ENCODE measurements at places on chromosomes 1 and 21.
A peak's percentile ranks its signal among the peaks of the same experiment; 100 is the strongest.

DNA sequence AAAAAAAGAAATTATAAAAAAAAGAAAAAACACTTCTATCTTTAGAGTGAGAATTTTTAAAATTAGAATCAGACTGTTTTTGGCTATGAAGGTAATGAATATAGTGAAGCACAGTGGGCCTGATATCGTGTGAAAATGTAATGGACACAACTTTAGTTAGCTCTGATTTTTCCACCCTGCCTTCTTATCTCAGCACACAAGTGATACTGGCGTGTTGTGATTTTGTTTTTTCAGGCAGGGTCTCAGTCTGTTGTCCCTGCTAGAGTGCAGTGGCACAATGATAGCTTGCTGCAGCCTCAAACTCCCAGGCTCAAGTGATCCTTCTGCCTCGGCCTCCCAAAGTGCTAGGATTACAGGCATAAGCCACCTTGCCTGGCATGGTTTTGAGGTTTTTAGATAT lies 22.3 kb downstream of the MACF1 start:
- DNase-seq, result no peak

DNA sequence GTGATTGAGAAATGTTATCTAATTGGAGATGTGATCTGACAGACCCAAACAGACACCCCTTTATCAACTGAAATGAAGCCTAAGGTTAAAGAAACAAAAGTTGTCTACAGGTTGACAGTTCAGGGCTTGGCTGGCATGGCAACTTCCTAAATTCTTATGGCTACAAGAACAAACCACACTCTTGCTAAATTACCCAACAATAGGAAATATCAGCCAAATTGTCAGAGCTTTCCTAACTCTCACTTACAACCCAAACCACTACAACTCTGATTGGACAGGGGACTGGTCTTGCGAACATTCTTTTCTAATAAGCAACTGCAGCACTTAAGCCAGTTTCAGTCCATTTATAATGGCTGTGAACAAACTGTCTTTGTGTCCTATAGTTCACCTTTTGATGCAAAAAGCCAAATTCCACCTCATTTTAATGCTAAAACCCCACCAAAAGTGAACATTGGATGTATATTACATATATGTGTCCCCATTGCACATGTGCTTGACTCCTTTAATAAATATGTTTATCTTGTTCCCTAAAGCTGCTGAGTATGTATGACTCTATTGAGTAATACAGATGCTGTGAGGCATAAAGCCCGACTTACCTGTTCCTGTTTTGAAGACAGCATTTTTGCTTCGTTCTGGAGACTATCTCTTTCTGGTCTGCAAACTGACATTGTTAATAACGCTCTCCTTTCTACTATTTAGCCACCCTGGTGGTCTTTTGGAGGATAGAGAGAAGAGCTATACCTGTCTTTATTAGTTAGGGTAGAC lies 101.3 kb upstream of the HMCN1 start:
- DNase-seq, result peak; percentile 42

GRCh38 chr1:64470665-64471217 lies 812 bp downstream of the CACHD1 start:
- DNase-seq, result peak; percentile 16

- no peak for DNase-seq
Observed at GRCh38 chr1:39434797-39435395, 56.5 kb upstream of the BMP8A start.

DNA sequence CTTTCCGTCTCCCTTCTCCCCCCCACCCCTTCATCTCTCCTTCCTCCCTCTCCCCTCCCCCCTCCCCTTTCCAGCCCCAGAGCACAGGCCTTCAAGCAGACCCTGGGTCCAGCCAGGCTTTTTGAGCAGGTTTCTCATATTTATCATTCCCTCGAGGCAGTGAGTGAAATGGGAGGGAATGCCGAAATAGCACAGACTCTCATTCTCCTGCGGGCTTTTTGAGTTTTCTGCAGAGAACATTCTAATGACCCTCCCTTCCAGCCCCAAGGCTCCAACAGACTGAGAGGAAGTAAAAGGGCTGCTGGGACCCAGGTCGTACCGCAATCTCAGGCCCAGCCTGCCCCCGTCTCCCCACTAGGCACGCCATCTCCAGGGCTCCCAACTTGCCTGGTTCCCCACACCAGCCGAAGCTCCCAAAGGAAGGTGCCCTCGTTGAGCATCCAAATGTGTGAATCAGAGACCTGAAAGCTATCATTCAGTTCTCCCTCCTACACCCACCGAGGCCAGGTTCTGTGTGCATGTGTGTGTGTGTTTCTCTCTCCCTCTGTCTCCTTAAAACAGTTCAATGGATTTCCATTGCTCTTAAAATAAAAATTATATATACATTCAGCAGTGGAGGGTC lies 22.3 kb downstream of the ACTA1 start:
- DNase-seq, result peak; percentile 60

GRCh38 chr21:34881839-34882371 lies 167.2 kb downstream of the RUNX1 start:
- peak; percentile 80 for DNase-seq

DNA sequence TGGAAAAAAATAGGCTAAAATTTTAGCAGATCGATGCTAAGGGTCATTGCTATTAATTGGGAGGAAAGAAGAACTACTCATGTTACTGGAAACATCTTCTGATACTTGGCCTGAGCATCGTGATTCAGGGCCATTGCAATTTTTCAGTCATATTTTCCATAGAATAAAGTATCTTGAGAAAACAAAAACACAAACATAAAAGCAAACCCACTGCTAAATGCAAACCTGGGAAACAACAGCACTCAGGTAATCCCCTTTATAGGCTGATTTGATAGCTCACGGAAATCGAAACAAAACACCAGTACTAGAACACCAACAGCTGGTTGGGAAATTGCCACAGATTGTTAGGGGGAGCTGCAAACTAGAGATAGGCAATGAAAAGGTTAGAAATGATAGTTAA lies 172.9 kb upstream of the ESRRG start:
- DNase-seq, result no peak

DNA sequence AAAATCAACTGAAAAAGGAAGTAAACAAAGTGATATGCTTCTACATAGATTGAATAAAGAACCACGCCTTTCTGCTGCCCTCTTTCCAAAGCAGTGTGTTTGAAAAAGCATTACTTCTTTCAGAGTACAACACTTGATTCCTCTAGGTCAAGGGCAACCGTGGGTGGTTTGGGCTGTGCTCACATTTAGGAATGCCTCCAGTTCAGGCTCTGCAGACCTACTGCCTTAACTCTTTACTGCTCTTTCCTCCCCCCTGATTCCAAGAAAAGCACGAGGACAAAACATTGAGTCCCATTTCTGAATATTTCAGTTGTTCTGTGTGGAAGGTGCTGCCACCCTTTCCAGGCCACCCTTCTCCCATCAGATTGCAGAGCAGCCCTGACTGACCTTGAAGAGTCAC lies 45.2 kb downstream of the ADAMTS1 start:
- DNase-seq, result no peak

- peak; percentile 80 for DNase-seq
Observed at GRCh38 chr1:11731691-11732283, 4.1 kb upstream of the AGTRAP start.

- no peak for DNase-seq
Observed at GRCh38 chr21:38852708-38853107, 47.0 kb downstream of the ETS2 start.

GRCh38 chr1:147185432-147185831 lies 13.2 kb upstream of the PRKAB2 start:
- no peak for DNase-seq

DNA sequence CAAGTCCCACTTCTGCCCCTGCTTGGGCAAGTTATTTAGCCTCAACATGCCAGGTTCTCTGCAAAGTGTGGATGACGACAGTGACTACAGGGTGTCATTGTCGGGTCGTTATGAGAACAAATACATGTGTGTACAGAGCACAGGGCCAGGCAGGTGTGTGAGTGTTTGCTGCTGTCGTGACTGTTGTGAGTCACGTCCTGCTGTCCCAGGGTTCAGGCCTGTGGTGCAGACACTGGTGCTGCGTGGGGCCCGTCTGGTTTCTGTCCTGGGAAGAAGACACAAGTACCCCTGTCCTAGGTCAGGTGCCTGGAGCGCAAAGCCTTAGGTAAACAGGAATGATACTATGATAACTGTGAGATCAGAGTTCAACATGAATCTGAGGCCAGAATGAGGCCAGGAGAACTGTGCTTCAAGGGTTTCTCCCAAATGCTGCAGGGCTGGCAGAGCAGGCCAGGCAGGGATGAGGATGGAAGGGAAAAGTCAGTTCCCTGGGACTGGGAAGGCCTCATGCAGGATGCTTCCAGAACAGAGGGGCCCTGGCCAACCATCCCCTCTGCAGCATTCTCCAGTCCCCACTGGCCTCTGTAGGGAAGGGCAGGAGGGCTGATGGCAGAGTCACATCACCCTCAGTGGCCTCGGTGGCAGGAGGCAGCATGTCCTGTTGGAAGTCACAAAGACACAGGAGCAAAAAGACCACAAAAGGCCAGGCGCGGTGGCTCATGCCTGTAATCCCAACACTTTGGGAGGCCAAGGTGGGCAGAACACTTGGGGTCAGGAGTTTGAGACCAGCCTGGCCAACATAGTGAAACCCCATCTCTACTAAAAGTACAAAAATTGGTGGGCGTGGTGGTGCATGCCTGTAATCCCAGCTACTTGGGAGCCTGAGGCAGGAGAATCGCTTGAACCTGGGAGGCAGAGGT lies 15.7 kb downstream of the GPR157 start:
- DNase-seq, result no peak

DNA sequence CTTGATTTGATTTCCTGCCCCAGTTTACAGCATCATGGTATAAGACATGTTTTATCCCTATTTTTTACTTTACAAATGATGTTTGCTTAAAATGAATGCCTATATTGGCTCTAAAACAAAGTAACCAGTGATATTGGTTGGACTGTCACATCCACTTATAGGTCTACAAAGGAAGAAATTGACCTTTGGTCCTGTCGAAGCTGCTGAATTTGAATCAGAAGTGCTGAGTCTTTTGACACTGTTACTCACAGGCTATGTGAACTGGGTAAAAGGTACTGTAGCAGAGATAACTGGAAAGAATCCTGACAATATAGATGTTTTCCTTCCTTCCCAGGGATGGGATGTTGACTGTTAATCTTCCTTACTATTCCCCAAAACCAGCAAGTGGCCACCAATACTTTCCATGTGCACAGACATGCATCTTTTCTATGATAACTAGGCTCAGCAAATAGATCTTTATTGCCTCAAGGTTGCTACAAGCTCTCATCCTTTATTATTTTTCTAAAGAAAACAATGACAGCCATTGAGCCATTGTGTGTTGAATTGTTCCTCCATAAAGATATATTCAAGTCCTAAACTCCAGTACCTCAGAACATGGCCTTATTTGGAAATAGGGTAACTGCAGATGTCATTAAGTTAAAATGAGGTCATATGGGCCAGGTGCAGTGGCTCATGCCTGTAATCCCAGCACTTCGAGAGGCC lies 175.9 kb upstream of the NR5A2 start:
- no peak for DNase-seq

- DNase-seq, result peak; percentile 89
Observed at GRCh38 chr1:167797015-167797414, 75.2 kb downstream of the MPZL1 start.

GRCh38 chr1:224543453-224543852 lies 72.7 kb upstream of the CNIH3 start:
- DNase-seq, result peak; percentile 76

DNA sequence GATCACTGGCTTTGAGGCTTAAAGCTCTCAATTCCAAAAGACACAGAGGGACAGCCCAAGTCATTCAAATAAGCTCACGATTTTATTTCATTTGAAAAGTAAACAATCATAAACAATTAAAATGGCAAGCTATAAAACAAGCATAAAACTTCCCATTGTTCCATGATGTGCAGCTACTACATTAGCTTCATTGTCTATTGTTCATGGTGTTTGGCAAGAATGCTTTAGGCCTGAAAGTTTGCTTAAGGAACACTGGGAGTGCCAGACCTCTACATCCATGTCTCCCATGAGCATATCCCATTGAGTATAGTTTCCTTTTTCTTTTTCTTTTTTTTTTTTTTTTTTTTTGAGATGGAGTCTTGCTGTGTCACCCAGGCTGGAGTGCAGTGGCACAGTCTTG lies 286.1 kb upstream of the ESRRG start:
- no peak for DNase-seq

DNA sequence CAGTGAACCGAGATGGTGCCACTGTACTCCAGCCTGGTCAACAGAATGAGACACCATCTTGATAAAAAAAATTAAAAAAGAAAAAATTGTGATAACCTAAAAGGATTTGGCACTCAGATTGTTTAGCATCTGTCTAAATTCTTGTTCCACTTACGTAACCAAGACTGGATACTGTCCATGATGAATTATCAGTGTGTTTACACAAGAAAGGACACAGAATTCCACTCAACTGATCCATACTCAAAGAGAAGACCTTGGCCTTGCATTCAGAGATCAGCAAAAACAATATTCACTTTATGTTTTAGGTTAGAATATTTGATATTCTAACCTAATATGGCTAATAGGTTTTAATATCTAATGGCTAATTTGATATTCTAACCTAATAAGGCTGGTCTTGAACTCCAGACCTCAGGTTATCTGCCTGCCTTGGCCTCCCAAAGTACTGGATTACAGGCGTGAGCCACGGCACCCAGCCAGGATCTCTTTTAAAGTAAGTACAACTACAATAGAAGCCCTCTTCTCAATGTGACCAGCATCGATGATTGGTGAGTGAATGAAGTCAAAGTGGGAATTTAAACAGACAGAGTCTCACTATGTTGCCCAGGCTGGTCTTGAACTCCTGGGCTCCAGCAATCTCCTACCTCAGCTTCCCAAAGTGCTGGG lies 43.1 kb upstream of the COX20 start:
- no peak for DNase-seq

DNA sequence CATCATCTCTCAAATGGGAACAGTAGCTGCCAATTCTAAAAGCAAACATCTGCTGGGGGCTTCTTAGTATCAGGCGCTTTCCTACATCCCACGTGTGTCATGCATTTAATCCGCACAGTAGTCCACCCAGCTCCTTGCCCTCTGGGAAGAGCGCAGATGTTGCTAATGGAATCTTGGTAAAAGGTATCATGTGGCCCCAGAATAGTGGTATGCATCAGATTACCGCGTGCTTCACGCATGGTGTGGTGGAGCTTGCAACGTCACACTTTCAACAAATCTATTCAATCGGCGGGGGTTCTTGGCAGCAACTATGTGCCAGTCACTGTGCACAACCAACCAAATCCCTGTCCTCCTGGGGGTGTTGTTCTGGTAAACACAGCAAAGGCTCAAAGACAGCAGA lies 141.0 kb downstream of the HIVEP3 start:
- no peak for DNase-seq

GRCh38 chr1:78121710-78122109 lies 75.9 kb downstream of the GIPC2 start:
- no peak for DNase-seq
